ENCODE measurements at places on chromosomes 12 and 14.

GRCh38 chr12:532908-533565, 73.3 kb downstream of the B4GALNT3 start:
- no peak for DNase-seq

- DNase-seq: no peak
These were observed 120.2 kb downstream of the EMP1 start for GRCh38 chr12:13316587-13317246.

DNA sequence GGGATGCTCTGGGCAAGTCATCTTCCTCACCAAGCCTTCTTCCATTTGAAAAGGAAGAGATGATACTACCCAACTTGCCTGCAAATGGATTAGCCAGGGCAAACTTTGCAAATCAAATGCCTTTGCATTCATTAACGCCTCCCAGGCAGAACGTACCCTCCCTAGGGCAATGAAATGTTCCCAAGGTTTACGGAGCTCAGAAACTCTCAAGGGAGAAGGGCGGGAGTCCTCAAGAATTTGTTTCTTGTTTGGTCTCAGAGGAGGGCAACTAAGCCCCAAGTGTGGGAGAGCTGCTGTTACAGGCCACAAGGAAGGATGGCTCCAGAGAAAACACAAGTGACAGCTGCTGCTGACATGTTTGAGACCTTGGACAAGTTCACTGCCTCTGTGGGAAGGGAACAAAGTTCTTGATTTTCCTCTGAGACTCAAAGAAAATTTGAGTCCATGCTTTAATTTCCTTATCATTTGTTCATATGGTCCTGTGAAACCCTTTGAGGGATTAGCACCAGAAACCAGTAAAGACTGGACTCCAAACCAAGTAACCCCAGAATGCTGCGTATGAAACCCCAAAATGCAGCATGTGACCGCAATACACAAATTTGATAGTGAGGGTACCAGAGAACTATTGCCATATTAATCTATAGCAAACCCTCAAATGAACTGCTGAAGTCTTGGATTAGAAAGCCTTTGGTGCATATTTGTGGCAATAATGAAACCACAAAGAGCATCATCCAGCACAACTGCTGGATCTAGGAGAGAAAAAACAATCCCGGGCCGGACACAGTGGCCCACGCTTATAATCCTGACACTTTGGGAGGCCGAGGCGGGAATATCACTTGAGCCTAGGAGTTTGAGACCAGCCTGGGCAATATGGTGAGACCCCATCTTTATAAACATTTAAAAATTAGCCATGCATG, 22.9 kb downstream of the SPTB start:
- DNase-seq: no peak

DNA sequence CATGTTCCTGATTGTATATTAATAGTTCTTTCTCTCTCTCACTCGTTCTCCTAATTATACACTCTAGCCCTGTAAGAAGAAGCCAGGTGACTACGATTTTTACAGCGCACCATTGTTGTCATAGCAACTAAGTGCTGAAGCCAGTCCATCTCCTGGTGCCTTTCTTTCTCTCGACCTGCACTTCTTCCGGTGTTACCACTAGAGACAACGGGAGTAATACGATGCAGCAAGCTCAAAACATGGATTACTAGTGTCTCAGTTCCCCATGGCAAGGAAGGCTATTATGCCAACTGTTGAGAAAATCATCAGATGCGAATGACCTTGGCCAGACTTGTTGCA, 40.8 kb upstream of the DCD start:
- DNase-seq: no peak

GRCh38 chr14:22188318-22188717, 400.7 kb downstream of the DAD1 start:
- DNase-seq: no peak
